ENCODE measurements at places on chromosomes 16 and 17.

GRCh38 chr16:66905633-66906539, 12.8 kb downstream of the CDH16 start:
- peak; percentile 64 for DNase-seq

DNA sequence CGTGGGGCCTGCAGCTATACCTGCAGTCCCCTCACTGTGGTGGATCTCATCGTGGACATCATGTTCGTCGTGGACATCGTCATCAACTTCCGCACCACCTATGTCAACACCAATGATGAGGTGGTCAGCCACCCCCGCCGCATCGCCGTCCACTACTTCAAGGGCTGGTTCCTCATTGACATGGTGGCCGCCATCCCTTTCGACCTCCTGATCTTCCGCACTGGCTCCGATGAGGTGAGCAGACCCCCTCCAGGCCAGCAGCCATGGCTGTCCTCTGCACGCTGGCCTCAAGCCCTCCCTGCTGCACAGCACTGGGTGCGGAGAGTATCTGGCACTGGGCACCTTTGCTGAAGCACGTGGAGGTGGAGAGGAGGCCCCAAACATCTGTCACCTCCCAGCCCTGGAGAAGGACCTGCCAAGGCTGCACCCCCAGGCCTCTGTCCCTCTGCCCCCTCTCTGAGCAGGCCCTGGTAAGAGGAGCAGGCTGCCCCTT, 11.0 kb downstream of the KCNH6 start:
- DNase-seq, result no peak

DNA sequence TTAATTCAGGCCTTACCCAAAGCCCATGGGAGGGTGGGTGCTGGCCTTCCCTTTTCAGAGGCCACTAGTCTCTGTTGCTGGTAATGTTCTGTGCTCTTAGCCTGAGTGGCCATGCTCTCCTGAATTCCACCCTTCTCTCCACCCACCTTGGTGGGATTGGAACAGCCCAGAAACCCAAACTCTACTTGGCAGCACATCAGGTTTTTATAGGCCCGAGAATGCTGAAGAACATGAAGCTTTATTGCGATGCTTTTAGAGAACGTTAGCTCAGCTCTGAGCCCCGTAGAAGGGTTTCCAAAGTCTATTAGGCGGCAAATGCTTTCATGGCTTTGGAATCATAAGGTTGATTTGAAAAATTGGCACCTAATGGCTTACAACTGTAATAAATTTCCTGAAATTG, 209.3 kb downstream of the MSI2 start:
- no peak for DNase-seq

DNA sequence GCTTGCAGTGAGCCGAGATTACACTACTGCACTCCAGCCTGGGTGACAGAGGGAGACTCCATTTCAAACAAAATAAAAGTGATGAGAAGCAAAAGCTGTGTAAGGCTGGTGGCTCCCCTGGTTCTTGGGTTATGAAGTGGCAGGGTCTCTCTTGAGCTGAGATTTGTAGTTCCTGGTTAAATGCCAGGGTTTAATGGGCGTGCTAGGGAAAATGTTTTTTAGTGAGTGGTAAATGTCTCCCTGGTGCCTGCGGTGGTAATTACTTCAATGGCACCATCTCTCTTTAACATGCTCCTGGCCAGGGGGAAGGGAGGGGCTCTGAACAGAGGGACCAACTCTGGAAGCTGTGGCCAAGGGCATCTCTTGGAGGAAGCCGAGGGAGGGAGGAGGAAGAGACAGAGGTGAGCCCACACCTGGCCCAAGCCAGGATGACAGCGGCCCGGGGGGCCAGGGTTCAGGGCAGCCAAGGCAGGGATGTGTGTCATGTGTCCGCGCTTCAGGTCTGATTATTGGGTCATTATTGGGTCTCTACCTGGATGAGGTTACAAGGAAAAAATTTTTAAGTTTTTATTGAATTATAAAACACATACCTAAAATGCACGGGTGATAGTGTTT, 17.8 kb upstream of the RPL38 start:
- no peak for DNase-seq

GRCh38 chr17:64661726-64661975, 456 bp downstream of the SMURF2 start:
- DNase-seq, result no peak

- no peak for DNase-seq
Observed at GRCh38 chr17:71580220-71580619, 540.6 kb upstream of the SOX9 start.

DNA sequence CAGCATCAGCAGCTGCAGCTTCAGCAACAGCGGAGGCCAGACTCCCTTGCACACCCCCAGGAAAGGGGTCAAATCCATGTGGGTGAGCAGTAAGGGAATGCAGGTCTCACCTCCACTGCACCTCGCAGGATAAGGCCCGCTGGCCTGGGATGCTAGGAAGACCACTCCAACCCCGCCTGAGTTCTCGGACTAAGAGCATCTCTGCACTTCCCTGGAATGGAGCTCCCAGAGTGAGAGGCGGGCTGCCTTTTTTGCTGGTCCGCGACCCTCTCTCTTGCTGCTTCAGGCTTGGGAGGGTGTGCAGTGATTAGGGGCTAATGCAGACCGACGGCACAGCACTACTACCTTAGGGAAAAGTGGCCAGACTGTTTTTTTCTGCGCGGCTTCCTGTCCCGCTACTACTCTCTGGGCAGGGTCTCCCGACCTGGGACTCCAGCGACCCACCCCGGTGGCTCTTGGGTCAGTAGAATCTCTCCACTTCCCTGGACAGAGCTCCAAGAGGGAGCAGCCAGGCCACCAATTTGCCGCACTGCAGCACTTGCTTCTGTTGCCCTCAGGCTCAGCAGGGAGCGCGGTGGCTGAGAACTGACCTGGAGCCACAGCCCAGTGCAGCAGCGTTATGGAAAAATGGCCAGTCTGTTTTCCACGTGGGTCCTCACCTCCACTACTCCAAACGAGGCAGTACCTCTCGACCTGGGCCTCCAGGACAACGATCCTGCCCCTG, 480.4 kb downstream of the CDH8 start:
- DNase-seq, result no peak

DNA sequence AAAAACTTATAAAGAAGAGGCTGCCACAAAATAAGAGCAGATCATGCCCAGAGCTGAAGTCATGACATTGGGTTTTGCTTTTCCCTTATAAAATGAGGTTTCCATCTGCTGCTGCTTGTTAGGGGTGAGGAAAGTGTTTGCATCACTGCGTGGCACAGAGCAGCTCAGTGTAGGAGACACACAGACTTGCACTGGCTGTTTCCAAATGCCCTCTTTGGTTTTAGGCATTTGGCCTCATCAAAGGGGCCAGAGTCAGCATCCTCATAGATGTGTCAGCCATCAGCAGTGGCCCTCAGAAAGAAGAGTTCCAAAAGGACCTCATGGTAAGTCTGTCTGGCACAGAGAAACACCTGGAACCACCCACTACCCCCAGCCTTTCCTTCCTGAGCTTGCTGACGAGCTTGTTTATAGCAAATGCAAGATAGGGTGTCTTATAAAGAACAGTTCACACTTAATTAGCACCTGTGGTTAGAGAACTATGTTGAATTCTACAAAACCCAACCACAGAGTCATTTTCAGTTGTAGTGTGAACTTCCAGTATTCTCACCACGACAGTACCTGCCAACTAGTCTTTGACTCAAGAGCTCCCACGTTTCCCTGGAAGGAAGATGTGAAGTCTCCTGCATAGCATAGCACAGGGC, 17.0 kb downstream of the VWA3A start:
- no peak for DNase-seq

GRCh38 chr16:65386672-65387071, 264.8 kb upstream of the CDH11 start:
- DNase-seq, result no peak

DNA sequence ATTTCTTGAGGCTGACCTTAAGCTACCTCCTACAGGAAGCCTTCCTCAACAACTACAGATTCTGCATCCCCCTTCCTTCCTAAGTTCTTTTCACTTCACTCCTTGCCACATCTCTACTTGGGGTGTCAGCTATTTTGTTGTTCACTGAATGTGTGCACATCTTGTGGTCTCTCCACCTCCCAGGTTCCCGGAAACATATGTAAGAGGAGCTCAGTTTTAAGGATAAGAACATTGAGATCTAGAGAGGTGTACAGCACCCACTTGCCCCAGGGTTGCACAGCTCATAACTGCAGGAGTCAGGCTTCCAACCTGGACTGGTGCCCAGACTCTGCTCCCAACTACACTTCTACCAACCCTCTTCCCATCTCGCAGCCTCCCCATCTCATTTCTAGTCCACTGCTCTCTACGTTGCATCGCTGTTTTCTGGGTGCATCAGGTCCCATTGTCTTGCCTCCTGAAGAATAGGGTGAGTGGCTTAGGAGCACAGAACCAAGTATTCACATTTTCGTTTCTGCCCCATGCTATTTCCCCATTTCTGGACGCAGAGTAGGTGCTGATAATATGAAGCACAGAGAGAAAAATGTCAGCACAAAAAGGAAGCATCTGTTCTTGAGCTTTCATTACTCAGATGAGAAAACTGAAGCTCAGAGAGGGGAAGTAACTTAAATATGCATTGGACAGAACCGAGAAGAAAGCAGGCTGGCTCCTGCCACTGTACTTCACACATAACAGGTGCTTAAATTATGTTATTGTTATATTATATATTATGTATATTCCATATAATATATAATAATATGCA, 292.0 kb upstream of the CCL2 start:
- DNase-seq, result no peak

GRCh38 chr17:9817086-9817485, 4.8 kb downstream of the GSG1L2 start:
- DNase-seq, result peak; percentile 79

DNA sequence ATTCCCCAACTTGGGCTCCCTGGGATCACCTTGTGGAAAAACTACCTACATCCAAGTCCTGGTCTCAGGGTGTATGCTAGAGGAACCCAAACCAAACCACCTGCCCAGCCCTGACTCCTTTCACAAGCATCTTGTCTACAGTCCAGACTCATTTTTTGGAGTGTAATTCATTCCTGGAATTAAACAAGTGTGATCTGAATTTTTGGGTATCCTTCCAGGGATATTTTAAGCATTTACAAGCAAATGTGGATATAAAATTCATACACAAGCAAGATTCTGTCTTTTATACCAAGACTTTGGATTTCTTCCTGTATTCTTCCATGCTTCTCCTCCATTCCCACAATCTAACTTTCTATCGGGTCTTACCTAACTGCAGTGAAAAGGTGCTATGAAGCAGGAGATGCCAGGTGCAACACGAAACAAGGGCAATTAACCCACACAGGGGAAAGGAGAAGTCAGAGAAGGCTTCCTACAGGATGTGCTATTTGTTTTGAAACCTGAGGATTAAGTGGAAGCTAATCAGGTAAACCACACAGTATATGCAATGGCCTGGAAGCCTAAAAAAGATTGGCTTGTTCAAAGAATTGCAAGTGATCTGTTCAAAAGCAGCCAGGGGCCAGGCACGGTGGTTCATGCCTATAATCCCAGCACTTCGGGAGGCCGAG, 417.2 kb upstream of the C16orf82 start:
- no peak for DNase-seq

DNA sequence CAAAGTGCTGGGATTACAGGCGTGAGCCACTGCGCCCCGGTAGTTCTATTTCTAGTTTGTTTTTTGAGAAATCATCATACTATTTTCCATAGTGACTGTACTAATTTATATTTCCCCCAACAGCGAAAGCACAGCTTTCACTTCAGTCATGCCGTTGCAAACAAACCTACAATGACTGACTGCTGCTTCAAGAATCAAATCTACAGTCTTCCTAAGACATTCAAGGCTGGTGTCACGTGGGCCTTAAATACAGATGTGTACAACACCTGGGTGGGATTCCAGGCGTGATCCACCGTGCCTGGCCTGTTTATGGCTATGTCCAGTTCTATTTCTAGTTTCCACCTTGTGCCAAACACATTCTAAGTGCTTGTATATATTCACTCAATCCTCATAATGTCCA, 72.0 kb downstream of the ABCC6 start:
- DNase-seq, result no peak

- DNase-seq, result no peak
Observed at GRCh38 chr17:11682646-11683045, 84.4 kb downstream of the DNAH9 start.

GRCh38 chr16:64481497-64481896, 640.4 kb downstream of the CDH11 start:
- DNase-seq, result no peak

DNA sequence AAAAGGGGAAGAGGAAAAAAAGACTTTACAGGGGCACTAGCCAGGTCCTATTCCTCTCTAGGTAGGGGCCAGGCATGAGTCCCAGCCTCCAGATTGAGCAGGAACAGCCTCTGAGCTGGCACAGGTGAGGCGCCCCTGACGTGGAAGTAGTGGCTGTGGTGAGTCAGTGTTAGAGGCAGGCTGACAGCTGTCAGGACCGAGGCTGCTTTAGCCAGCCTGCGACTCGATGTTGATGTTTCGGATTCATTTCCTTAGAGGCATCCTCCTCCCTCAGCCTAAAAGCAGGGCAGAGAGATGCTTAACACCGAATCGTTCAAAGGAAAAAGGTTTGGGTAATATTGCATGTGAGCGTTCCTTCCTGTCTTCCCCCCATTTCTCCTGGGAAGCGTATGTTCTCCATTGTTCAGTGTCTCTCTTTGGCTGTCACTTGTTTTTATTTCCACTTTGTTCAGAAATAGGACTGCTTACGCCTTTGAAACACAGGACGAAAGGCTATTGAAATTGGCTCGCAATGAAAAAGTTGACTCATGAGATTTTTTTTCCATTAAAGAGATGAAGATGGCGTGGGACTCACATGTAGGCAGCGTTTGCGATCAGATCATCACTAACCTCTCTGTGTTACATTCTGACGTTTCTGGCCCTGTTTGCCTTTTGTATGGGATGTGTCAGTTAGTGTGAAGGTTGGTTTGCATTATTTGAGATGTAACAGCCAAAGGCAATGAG, 1.3 kb downstream of the KIAA0513 start:
- peak; percentile 80 for DNase-seq

DNA sequence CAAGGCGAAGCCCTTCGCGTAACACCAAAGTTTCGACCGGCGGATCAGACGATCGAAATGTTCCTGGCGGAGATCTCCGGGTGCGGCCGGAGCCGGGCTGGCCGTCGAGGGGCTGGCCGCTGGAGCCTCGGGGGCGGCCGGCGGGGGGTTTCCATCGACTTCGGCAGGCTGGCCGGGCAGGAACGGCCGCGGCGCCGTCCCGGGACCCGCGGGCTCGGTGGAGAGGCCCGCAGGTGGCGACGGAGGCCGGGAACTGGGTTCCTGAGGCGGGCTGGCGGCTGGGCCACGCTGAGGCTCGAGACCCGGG, 1.1 kb downstream of the EPOP start:
- no peak for DNase-seq
